ENCODE measurements at places on chromosomes 5 and 9. TPM values are rescaled to one million over a fixed set of nuclear protein-coding genes. Genes with fewer than 3 reads are reported as not detected.

The NTRK2 gene
- 185 TPM for total RNA-seq

The PCDHGC4 gene
- total RNA-seq: 20.0 TPM

The VAV2 gene
- 19.2 TPM for total RNA-seq

The SLC36A2 gene
- 0.30 TPM for total RNA-seq

The PDCD1LG2 gene
- total RNA-seq: 0.22 TPM

The ZBTB34 gene
- 13.9 TPM for total RNA-seq

The MLANA gene
- total RNA-seq: 0.20 TPM

The DELE1 gene
- 92.3 TPM for total RNA-seq

The PTPN3 gene
- 7.8 TPM for total RNA-seq

The PCSK5 gene
- total RNA-seq: 15.6 TPM

The CDC37L1 gene
- 26.2 TPM for total RNA-seq

The FBP2 gene
- not detected for total RNA-seq

The KCNV2 gene
- not detected for total RNA-seq

The N4BP3 gene
- total RNA-seq: 6.1 TPM

The PCDHGB5 gene
- 17.5 TPM for total RNA-seq

The PCDH12 gene
- 5.4 TPM for total RNA-seq

All from spinal cord (tissue), 10 donors.